CD8-positive, alpha-beta memory T cell (primary cell): ENCODE measurements at places on chromosomes 13 and 19.

GRCh38 chr13:95156208-95156607 lies 145.0 kb downstream of the ABCC4 start:
- DNase-seq = no peak

GRCh38 chr19:30029721-30030510 lies 87.9 kb downstream of the URI1 start:
- no peak for DNase-seq

DNA sequence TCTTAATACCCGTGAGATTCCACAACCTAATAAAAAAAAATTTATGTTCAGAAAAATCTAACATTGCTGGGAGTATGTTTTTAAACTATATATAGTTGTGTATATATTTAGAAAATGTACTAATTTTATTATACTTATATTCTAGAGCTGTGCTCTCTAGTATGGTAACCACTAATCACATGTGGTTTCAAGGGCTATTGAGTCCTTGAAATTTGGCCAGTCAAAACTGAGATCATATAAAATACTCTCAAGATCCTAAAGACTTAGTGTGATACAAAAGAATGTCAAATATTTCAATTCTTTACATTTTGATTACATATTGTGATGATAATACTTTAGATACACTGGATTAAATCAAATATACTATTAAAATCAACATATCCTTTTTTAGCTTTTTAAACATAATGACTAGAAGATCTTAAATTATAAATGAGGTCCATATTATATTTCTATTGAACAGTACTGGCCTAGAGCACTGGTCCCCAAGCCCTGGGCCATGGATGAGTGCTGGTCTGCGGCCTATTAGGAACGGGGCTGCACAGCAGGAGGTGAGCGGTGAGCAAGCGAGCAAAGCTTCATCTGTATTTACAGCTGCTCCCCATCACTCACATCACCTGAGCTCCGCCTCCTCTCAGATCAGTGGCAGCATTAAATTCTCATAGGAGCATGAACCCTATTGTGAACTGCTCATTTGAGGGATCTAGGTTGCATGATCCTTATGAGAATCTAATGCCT lies 176.5 kb upstream of the NBEA start:
- DNase-seq = no peak

DNA sequence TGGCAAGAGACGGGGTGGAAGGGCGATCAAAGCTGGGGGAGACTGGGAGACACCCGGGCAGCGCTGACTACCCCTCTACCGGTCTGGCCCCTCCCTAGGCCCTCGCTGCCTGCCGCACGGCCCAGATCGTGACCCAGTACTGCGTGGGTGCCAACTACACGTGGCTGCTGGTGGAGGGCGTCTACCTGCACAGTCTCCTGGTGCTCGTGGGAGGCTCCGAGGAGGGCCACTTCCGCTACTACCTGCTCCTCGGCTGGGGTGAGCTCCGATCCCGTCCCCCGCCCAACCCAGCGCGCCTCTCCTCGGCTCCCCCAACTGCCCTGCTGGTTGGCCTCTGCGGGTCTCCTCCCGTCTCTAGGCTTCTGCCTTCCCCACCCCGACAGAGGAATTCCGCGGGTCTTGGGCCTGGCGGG lies 8.8 kb downstream of the GIPR start:
- peak; percentile 44 for DNase-seq

DNA sequence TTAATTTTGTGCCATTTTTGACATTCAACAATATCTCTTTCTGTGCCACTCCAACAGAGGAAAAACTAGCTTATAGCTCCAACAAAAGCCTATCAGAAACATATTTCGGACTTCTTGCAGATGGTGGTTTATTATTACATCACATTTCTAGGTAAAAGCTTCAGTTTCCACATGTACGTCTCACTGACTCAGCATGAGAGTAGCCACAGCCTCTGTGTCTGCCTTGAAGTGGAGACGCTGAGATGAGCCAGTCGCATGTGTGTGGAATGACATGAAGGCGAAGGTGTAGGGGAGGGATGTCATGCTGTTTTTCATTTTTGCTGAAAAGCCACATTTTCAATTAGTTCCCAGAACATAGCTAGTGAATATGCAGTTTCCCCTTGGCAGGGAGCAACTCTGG lies 598.6 kb downstream of the EFNB2 start:
- DNase-seq = no peak

GRCh38 chr13:38854226-38854625 lies 136.4 kb downstream of the STOML3 start:
- no peak for DNase-seq

GRCh38 chr13:102236830-102237229 lies 165.0 kb downstream of the FGF14 start:
- DNase-seq = no peak

DNA sequence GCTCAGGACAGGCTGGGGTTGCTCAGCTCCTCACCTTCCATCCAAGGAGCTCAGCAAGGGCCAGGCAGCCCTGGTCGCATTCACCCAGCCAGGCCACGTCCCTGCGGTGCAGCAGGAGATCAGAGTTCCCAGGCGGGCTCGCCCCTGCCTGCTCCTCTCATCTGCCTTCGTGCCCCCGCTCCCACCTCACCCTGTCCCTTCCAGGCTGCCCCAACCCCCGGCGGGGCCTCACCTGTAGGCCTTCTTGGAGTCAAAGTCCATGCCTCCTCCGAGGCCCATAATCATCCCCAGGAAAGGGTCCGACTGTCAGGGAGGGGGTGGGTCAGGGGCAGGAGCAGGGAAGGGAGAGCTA lies 1.3 kb upstream of the RINL start:
- DNase-seq = no peak

GRCh38 chr13:75271846-75272245 lies 210.1 kb downstream of the TBC1D4 start:
- no peak for DNase-seq

DNA sequence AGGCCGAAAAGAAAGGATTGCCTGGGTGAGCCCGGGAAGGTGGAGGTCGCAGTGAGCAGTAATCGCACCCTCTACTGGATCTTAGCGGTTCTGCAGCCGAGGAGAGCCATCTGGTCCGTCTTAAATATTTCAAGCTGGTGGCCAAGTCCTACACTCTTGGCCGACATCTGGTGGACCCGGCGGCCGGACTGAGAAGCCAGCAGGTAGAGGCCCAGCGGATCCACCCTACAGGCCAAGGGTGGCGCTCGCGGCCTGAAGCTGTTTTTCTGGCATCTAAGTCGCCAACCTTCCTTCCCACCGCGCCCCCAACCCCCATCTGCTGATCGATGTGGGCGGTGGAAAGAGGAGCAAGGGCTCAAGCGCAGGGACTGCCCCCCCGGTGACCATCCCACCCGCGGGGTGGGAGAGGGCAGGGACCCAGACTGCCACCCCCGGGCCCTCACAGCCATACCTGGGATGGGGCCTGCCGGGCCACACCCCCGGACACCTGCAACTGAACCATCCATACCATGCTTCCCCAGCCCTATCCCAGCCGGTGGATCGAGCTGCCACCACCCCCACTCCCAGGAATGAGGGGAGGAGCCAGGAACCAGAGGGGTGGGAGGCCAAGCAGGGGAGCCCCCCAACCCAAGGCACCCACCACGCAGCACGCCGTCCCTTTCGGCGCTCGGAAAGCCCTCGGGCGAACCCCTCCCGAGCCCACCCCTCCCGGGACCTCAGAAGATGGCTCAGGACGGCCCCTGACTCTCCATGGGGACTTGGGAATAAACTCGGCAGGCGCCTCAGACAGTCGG lies 46.3 kb upstream of the ZNF730 start:
- no peak for DNase-seq

- no peak for DNase-seq
Observed at GRCh38 chr19:30168760-30169159, 203.4 kb upstream of the ZNF536 start.

DNA sequence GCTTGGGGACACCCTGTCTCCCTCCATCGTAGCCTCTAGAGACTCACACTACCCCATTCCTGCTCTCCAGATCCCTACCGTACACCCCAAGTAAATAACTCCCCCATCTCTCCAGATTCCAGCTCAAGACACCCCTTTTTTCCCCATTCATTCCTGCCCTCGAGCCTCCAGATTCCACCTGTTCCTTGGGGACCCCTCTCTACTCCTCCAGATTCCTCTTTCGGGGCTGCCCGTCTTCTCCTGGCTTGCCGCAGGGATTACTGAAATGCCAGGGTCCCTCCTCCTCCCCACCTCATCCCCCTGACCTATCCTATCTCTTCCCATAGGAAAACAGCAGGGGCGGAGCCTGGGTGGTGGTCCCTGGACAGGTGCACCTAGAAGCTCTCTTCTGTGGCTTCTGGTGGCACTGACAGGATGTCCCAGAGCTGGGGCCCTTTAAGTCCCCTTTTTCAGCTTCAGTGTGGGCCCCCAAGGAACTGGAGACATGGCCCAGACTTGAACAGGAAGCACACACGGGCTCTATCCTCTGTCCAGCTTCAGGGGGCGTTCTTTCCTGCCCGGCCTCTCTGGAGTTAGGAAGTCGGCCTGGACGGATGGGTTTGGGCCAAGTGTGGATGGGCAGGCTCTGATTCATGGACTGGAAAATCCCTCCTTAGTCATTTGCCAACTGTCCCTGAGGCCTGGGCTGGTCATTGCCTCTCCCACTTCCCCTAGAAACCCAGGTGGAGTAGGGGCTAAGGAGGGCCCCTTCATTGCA lies 1.2 kb downstream of the ZSWIM4 start:
- DNase-seq = no peak

GRCh38 chr19:10417541-10418234 lies 2.6 kb upstream of the PDE4A start:
- no peak for DNase-seq

- DNase-seq = no peak
Observed at GRCh38 chr13:75333103-75333502, 148.9 kb downstream of the TBC1D4 start.

GRCh38 chr13:99686944-99687411 lies 185.7 kb downstream of the TM9SF2 start:
- no peak for DNase-seq

- DNase-seq = no peak
Observed at GRCh38 chr19:47057328-47057727, 8.9 kb upstream of the TMEM160 start.

- DNase-seq = no peak
Observed at GRCh38 chr19:10805065-10805757, 30.8 kb downstream of the TMED1 start.

DNA sequence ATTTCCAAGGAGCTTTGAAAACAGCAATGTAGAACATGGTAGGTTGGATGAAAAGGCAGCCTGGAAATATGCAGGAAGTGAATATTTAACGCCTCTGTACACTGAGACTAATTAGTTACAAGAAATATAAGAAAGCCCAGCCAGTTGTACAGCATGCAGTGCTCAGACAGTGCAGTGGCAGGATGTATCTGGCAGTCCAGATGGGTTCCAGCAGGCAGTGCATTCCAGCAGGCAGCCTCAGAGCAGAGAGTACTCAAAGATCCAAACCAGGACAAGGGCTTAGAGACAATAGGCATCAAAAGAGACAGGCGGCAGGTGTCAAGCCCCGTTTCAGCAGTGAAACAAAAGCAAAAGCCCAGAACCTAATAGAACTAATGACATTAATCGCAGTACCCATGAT lies 2776.3 kb downstream of the PCDH9 start:
- DNase-seq = no peak

DNA sequence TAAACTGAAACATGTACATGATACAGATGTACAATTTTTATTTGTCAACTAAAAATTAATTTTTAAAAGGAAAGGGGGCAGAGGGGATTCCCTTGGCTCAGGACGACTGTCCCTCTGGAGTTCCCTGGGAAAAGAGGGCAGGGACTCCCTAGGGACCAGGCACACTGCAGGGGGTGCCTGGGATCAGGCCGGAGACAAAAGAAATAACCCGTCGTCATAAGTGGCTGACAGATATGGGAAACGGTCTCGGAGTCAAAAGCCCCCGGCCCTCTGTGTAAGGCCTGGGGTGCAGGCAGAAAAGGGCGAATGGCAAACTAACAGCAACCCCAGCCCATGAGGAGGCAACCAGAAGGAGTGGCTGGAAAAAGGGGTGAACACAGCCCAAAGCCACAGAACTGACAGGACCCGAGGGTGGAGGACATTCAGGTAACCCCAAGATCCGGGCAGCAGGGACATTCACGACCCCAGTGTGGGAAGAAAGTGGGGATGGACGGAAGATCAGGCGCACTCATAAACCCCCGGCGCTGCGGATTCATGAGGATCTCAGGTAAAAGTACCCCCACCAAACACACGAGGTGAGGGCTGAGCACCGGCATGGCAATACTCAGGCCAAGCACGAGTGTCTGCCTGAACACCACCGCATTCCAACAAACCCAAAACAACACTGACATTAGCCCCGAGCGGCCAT lies 6.7 kb downstream of the MLLT1 start:
- no peak for DNase-seq
